Keratinocyte (primary cell): ENCODE measurements at places on chromosomes 3 and 15.

- DNase-seq = no peak
These were observed 101.8 kb downstream of the TPRA1 start for GRCh38 chr3:127488740-127489139.

DNA sequence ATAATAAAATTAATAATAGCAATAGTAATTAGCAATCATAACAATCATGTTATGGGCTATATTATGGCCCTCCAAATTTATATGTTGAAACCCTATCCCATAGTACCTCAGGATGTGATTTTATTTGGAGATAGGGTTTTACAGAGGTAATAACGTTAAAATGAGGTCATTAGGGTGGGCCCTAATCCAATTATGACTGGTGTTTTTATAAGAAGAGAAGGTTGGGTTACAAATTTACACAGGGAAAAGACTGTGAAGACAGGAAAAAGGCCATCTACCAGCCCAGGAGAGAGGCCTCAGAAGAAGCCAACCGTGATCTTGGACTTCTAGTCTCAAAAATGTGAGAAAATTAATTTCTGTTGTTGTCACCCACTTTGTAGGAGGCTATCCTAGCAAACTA lies 353.1 kb downstream of the CHL1 start:
- DNase-seq = no peak

- no peak for DNase-seq
These were observed 13.5 kb upstream of the STXBP5L start for GRCh38 chr3:120894316-120895057.

- DNase-seq = no peak
These were observed 274.7 kb downstream of the PDCD6IP start for GRCh38 chr3:34073111-34073510.

- no peak for DNase-seq
These were observed 1359.8 kb downstream of the ZPLD1 start for GRCh38 chr3:103794656-103795055.

DNA sequence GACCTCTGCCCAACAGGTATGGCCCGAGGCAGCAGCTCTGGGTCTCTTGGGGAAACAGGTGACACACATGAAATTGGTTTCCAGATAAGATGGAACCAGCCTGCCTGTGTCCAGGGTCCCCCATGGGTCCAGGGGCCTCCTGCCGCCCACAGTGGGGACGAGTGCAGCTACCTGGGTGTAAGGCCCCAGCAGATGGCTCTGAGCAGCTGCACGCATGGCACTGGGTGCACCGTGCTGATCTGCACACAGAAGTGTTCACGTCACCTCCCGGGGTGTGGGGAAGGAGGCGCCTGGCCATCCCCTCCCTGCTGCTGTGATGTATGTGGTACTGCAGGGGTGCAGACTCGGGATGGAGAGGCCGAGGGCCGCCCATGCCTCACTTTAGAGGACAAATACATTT lies 63.6 kb downstream of the NIPA2 start:
- DNase-seq = no peak

GRCh38 chr15:52098323-52098722 lies 14.3 kb downstream of the BCL2L10 start:
- no peak for DNase-seq

GRCh38 chr3:21621181-21621651 lies 129.8 kb downstream of the ZNF385D start:
- no peak for DNase-seq

DNA sequence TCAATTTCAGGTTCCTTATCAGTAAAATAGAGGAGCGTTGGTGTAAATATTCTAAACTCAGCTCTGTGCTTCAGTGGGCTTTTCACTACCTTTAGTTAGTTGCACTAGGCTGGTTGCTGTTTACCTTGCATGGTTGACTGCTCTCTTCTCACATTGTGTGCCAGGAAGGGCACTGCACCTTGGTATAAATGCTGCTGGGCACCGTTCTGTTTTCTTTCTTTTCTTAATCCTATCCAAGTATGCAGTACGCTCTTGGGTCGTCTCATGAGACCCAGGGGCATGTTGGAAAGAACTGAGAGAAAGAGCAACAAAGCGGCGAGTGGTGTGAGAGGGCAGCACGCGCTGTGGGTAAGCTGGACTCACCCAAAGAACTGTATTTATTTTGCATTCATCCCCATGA lies 22.4 kb downstream of the KCNMB2 start:
- DNase-seq = no peak

DNA sequence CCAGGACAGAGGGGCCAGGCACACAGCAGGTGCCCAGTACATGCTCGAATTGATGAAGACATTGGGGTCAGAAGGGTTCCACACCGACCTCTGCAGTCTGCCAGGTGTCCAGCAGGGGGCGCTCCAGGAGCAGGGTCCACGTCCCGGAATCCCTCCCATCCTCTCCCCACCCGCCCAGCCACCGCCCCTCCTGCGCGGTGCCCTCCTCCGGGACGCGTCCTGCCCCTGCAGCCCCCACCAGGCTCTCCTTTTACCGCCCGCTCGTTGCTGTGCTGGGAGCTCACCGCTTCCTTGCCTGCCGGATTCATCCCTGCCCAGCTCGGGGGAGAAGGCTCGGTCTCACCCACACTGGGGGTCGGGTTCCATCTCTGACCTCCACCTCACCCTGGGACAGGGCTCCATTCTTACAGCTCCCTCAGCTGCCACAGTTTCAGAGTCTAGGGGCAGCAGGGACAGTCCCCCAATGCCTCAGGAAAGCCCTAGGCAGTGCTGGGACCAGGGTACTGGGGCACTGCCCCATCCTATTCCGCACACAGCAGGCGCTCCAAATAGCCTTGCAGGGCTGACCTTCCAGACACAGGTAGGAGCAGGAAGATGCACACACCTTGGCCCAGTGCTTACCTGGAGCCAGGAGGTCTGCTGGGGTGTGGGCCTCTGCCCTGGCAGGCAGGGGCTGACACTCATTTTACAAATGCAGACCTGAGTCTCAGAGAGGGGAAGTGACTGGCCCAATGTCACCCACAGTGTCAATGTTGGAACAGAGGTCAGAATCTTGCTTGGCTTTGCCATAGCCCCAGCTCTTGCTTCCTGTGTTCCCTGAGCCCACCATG lies 31.0 kb downstream of the GRIP2 start:
- DNase-seq = no peak

DNA sequence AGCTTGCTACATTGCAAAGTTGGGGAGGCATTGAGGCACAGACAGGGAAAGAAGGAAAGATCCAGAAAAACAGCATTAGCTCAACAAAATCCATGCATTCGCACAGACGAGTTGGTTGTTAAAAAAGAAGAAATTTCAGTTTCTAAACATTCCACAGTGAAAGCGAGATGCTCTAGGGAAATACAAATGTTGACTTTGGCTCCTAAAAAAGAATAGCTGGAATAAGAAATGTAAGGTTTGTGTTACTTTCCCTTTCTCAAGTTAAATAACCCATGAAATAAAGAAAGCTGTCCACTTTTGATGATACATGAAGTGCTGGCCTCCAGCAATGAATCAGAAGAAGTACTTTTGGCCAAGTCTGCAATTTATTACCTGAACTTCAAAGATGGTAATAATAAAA lies 465.1 kb downstream of the ERC2 start:
- no peak for DNase-seq

- DNase-seq = peak; percentile 85
These were observed 11.7 kb downstream of the ABCC5 start for GRCh38 chr3:184005941-184006507.

DNA sequence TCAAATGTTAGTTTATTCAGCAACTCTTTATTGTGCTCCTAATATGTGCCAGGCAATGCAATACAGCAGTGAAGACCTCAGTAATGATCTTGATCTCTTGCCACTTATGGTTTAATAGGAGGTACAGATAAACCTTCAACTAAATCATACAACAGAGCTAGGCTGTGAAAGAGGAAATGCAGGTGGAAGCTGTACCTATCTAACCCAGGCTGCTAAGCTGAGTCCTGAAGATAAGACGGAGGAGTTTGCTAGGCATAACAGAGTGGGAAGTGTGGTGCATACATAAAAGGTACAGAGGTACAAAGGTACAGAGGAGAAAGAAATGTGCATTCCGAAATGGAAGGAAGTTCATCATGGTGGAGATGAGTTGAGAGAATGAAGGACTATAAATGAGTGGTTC lies 35.0 kb downstream of the KBTBD8 start:
- no peak for DNase-seq

DNA sequence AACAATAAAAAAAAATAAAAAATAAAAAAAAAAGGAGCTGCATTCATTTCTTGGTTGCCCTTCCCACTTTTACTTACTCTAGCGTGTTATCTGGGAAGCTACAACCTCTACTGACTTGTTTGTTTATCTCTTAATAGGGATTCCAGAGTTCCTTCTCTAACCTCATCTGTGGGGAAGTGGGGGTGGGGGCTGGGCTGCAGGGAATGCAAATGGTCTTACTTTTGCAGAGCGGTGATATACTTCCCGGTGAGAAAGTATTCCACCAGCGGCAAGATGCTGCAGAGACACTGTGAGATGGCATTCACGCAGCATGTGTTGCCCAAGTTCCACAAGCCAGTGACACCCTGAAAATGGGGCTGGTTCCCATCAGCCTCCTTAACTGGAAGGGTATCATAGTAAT lies 2.1 kb downstream of the USP50 start:
- no peak for DNase-seq

GRCh38 chr3:127768346-127769008 lies 53.8 kb downstream of the MGLL start:
- peak; percentile 84 for DNase-seq

DNA sequence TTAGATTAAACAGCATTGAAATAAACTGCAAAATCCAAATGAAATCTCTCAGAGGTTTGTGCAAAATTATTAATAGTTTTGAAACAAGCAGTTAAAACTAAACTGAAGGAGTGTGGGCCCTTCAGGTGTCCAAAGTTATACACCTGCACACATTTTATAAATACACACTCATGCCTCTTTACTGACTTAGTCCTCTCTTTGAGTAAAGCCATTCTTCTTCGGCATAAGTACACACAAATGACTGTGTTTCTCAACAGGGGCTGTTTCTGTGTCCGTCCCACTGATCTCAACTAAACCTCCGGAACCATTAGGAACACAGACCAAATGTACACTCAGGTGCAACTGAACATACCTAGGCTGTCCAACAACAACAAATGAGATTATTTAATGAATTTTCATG lies 18.8 kb downstream of the MECOM start:
- no peak for DNase-seq

DNA sequence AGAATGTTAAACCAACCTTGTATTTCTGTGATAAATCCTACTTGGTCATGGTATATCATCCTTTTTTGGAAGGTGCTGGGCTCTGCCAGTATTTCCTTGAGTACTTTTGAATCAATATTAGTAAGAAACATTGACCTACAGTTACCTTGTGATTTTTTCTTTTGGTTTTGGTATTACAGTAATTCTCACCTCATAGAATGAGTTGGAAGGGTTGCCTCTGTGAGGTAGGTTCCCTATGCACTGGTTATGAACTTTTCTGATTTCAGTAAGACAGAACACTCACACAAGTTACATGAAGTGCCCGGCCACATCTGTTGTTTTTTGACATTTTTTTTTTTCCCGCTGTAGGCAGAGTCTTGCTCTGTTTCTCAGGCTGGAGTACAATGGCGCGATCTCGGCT lies 20.0 kb downstream of the PCCB start:
- no peak for DNase-seq

GRCh38 chr3:44521721-44522120 lies 33.3 kb upstream of the ZKSCAN7 start:
- no peak for DNase-seq

- no peak for DNase-seq
These were observed 201.6 kb downstream of the SATB1 start for GRCh38 chr3:18223571-18223970.

DNA sequence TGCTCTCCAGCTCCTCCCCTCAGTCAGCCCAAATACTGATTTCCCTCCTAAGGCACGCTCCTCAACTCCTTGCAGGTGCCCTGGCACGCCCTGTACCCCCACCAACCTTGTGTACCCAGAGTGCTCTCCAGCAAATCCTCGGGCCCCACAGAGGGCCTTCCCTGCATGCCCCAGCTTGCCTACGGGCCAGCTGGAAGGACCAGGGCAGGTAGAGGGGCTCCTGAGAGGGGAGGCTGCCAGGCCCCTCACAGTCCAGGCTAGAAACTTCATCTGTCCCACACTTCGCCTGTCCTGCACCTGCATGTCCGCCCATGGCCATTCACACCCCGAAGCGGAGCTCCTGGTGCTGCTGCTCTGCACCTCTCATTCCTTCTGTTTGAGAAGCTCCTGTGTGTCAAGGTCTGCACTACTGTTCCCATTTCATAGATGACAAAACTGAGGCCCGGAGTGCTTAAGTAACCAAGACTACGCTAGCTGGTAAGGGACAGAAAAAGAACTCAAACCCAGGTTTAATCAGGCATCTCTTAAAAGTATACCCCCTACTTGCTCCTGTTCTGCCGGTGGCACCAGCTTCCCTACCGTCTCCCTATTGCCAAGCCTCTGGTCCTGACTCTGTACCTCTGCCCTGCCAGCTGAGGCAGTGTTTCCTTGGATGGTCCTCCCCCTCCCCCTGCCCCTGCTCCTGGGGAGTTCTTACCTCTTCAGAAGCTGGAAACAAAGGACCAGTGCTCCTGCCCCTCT lies 35.6 kb downstream of the ZXDC start:
- no peak for DNase-seq

- DNase-seq = no peak
These were observed 5.3 kb downstream of the ARL6IP5 start for GRCh38 chr3:69090021-69090420.

DNA sequence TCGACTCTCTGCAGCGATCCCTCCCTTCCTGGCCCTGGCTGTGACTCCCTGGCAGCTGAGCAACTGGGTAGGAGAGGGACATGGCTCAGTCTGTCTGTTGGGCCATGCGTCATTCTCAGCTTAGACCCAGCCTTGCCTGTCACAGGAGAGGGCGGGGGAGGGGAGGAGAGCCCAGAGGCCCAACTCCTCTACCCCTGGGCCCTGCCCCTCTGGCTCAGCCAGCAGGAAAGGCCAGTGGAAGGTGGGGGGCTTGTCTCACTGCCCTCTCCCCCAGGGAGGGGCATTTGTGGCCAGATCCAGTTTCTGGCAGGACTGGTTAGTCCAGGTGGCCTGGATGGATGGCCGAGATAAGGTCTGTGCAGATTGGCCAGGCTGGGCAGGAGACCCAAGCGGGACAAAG lies 31.6 kb downstream of the DNAJB8 start:
- DNase-seq = no peak

DNA sequence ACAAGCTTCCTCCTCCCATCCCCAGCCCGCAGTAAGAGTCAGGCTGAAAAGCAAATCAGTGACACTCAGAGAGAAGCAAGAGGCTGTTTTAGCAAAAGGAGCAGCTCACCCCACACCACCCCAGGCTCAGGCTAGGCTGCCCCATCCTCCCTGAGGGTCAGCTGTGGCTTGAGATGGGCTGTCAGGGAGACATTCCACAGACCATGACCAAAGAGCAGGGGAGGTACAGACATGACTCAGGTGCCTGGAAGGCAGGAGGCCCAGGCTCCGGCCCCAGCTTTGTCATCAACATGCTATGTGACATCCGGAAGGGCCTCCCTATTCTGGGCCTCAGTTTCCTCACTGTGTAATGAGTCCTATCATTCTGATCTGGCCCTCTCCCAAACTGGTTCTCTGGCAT lies 24.7 kb downstream of the HCN4 start:
- DNase-seq = no peak

GRCh38 chr3:135997554-135998320 lies 32.2 kb downstream of the PPP2R3A start:
- no peak for DNase-seq

- DNase-seq = no peak
These were observed 413.0 kb upstream of the RBMS3 start for GRCh38 chr3:28867836-28868235.
